Bronchial smooth muscle cell (primary cell): ENCODE measurements at places on chromosomes 7 and 10. TPM values are rescaled to one million over a fixed set of nuclear protein-coding genes. Genes with fewer than 3 reads are reported as not detected.

The BMPER gene
- 7.4 and 11.5 TPM in 2 replicates for total RNA-seq

The ERVW-1 gene
- not detected in 2 replicates for total RNA-seq

The TFEC gene
- under 0.01 and 0.16 TPM in 2 replicates for total RNA-seq

The SPDYE6 gene
- not detected in 2 replicates for total RNA-seq

The SFMBT2 gene
- 0.17 and 0.47 TPM in 2 replicates for total RNA-seq

The HOXA1 gene
- 0.17 and 0.63 TPM in 2 replicates for total RNA-seq

The CEP55 gene
- total RNA-seq, result 0.94 and 4.6 TPM in 2 replicates

The SEC31B gene
- total RNA-seq, result 3.3 and 3.9 TPM in 2 replicates

The CFAP58 gene
- total RNA-seq, result 0.69 and 1.3 TPM in 2 replicates

The SPAG6 gene
- total RNA-seq, result not detected in 2 replicates

The RAB18 gene
- 33.2 and 37.0 TPM in 2 replicates for total RNA-seq

The BLOC1S2 gene
- 50.1 and 73.3 TPM in 2 replicates for total RNA-seq
